Calu3 (cell line): ENCODE measurements at places on chromosomes 5 and 9.

DNA sequence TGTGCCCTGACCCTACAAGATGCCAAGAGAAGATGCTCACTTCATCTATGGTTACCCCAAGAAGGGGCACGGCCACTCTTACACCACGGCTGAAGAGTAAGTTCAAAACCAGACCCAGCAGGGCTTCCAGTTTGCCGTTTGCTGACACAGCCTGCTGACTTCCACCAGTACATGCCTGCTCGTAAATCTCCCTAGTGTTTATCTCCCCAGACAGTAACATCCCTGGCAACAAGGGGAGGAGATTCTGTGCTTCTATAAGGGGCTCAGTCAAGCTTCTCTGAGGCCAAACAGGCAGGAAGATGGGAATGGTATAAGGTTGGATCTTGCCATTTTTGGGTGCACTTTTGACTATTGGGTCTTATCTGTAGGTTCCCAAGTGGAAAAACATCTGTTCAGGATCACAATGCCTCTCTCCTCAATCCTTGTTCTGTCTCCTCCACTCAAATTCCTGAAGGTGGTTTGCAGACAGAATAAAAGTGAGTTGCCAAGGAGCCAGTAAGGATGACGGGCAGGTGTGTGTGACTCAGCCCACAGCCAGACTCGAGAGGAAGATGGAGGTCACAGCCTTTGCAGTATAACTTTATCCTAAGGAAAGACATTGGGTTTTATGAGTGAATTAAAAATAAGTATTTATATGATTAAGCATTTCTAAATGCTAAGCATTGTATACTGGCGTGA lies 1.9 kb downstream of the MLANA start:
- DNase-seq = no peak

DNA sequence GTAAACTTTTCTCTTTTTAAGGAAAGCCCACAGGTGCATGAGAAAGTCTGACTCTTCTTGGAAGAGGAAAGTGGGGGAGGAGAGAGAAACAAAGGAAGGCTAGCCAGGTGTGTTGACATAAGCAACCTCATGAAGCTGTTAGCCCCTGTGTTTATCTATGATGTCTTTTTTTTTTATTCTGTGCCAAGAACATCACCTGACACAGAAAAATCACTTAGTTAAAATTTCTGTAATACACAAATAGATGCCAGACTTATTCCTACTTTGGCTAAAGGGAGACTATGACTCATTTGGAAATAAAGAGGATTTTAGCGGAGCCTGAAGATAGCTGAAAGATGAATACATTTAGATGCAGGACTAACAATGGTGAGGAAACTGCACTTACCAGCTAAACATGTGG lies 58.3 kb downstream of the BAAT start:
- DNase-seq = no peak

DNA sequence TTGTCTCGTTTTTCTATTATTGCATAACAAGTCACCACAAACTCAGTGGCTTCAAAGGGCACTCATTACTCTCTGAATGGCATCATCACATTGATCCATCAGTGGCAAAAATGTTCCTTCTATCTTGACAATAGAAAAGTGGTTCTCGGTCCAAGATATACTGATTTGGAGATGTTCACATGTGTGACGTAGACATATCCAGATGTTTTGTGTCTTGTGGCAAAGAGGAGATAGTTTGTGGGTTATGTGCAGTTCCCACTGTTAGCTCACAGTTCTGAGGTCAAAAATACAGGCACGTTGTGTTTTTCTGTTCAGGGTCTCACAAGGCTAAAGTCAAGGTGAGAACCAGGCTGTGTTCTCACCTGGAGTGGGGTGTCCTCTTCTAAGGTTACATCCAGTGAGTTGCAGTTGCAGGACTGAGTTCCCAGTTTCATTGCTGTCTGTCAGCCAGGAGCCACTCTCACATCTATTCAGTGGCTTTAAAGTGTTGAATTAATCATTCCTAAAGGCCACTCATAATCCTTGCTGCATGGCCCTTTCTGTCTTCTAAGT lies 55.3 kb downstream of the GAS1 start:
- no peak for DNase-seq

- no peak for DNase-seq
These were observed 3.0 kb downstream of the GRK6 start for GRCh38 chr5:177429248-177430040.

DNA sequence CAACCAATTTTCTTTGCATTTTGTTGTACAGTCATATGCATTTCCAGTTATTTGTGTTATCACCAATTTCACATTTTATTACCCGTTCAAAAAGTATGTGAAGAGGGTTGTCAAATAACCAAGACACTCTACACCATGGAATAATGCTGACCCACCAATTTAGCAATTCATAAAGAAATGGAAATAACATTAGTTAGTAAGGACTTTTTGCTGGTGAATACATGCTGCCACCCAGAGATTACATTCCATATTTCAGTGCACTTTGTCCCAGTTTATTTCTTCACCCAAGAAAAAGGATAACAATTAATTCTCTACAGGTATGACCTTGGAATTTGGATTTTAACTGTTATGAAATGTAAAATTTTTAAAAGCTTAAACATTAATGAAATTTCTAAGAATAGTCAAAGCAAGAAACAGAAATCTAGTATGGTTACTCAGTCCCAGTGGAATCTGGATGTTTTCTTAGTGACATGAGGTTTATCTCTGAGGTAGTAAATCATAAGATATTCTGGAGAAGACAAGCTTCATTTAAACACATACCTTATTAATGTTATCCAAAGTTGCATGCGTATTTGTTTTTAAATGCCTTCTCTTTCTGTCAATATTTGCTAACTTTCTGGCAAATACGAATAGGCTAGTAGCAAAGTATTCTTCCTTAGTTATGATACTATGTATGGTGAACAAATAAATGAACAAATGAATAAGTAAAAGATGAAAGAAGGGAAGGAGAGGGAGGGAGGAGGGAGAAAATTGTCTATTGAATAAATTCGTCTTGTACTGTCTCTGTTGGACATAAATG lies 100.6 kb downstream of the CETN3 start:
- DNase-seq = no peak

DNA sequence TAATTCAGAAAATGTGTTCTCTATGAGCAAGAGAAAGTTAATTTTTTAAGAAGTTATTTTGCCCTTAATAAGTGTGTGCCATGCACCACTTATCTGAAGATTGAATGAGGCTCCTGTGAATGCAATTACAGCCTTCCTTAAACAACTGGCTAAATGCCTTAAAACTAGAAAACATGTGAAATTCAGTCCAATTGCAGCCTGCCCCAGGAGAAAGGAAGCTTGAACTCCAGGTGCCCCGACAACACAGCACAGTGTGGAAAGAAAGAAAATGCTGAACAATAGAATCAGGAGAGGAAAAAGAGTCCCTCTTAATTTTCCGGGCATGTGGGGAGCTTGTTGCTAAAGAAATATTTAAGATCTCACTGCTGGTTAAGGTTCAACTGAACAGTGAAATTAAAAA lies 8.8 kb downstream of the LHFPL2 start:
- DNase-seq = no peak

- no peak for DNase-seq
These were observed 60.4 kb upstream of the GPBP1 start for GRCh38 chr5:57113481-57113880.
